ENCODE measurements at places on chromosomes 7 and 10.

- no peak for DNase-seq
Measured at GRCh38 chr10:1886039-1886438, 148.7 kb upstream of the ADARB2 start.

DNA sequence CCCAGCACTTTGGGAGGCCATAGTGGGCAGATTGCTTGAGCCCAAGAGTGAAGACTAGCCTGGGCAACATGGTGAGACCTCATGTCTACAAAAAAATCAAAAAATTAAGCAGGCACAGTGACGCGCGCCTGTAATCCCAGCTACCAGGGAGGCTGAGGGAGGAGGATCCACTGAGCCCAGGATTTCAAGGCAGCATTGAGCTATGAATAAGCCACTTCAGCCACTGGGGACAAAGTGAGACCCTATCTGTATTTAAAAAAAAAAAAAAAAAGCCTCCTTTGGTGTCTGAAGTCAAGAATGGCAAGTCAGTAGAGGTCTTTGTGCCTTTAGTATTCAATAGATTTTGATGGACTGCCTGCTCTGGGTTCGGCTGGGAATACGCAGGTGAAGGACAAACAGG lies 85.7 kb downstream of the RALA start:
- no peak for DNase-seq

GRCh38 chr10:58330431-58330830 lies 4.4 kb upstream of the UBE2D1 start:
- DNase-seq: no peak

DNA sequence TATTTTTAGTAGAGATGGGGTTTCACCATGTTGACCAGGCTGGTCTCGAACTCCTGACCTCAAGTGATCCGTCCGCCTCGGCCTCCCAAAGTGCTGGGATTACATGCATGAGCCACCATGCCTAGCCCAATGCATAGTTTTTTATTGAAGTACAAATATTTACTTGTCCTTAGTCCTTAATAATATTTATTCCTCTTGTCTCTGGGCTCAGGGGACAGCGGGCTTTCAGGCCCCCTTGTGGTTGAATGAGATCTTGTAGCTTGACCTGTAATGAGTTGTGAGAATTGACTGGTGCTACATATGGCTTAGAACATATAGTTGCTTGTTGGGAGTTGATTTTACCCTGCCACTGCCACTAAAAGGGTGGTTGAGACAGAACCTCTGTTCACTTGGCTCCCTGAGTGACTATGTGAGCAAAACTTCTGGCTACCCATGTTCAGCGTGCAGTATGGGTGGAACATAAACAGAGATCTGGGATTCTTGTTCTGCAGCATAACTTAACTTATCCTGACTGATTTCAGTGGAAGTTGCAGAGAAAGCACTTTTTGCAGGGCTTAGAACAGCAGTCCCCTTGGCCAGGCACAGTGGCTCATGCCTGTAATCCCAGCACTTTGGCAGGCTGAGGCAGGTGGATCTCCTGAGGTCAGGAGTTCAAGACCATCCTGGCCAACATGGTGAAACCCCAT lies 14.9 kb downstream of the CCL26 start:
- DNase-seq: peak; percentile 46

DNA sequence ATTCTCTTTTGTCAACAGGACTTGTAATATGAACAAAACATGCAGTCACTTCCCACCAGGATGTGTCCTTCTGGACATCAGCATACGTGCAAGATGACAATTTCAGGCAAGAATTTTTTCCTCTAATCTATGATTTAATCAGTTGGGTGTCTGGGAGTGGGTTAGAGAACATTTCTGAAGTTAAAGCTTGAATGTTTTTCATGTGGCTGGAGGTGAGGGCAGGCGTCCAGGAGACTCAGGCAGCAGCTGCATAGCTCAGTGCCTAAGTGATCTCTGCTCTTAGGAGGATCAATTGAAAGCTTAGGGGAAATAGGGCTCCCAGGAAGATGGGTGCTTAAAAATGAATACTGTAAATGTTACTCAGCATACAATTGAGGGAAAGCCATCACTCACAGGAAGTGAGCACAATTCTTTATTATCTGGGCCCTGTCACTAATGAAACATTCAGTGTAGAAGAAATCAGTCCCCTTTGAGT lies 457.6 kb upstream of the KLF6 start:
- DNase-seq: peak; percentile 81

DNA sequence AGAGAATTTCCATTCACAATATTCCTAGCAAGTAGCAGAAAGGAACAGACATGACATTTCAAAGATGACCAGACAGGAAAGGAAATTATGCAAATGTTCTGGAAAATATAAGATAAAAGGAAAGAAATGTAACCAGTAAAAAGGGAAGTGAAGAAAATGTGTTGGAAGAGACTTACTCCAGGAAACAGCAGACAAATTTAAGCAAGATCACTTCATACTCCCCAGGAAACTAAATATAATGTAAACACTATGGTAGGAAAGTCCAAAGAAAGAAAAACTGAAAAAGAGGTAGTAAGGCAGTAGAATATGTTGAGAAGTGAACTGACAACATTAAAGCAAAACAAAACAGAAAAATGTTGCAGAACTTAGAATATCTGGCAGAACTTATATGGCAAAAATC lies 6.4 kb upstream of the ST8SIA6 start:
- no peak for DNase-seq

DNA sequence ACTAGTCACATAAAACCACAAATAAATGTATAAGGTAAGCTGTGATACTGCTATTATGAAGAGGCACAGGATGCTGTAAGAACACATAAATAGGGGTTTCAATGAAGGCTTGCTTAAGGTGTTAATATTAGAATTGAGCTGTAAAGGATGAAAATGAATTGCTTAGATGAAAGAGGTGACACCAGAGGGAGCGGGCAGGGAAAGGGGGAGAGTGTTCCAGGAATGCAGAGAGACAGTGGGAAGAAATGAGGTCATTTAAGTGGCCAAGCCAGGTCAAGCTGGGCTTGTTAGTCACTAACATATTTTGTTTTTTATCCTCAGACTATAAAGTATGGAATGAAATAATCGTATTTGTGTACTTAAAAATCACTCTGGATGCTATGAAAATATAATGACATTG lies 193.5 kb downstream of the NRG3 start:
- DNase-seq: no peak

GRCh38 chr7:99766484-99767099 lies 17.4 kb downstream of the CYP3A4 start:
- DNase-seq: no peak

GRCh38 chr7:17625043-17625442 lies 315.3 kb downstream of the SNX13 start:
- DNase-seq: peak; percentile 94

DNA sequence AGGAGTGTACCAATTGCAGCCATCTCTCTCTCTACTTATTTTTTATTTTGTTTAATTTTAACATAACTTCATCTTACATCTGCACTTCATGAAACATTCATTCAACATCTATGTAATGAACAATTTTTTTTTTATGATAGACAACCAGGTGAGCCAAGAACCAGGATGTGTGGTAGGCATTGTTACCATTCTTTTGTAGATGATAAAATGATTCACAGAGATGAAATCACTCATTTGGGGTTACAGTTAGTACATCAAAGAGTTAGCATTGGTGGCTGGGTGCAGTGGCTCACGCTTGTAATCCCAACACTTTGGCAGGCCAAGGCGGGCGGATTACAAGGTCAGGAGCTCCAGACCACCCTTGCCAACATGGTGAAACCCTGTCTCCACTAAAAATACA lies 127.8 kb downstream of the HDAC9 start:
- no peak for DNase-seq

- DNase-seq: no peak
Measured at GRCh38 chr10:130924138-130924819, 387.2 kb downstream of the TCERG1L start.

- DNase-seq: peak; percentile 84
Measured at GRCh38 chr7:1555046-1555812, 776 bp downstream of the TMEM184A start.

- no peak for DNase-seq
Measured at GRCh38 chr7:92685136-92686042, 95.2 kb upstream of the FAM133B start.

GRCh38 chr7:78265071-78265470 lies 466.5 kb downstream of the PHTF2 start:
- DNase-seq: no peak

DNA sequence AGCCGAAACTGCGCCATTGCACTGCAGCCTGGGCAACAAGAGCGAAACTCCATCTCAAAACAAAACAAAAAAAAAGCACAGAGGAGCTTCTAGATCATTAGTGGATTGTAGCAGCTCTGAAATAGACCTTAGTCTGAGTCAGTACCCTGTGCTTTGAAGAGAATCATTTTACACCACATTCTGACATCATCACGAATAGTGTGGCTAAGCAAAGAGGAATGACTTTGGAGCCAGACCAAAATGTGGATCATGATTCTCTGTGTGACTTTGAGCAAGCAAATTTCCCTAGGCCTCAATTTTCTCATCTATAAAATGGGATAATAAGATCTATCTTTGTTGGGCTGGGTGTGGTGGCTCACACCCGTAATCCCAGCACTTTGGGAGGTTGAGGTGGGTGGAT lies 618.9 kb downstream of the CALN1 start:
- no peak for DNase-seq
